Fibroblast of lung (primary cell): ENCODE measurements at places on chromosomes 1 and 21.

DNA sequence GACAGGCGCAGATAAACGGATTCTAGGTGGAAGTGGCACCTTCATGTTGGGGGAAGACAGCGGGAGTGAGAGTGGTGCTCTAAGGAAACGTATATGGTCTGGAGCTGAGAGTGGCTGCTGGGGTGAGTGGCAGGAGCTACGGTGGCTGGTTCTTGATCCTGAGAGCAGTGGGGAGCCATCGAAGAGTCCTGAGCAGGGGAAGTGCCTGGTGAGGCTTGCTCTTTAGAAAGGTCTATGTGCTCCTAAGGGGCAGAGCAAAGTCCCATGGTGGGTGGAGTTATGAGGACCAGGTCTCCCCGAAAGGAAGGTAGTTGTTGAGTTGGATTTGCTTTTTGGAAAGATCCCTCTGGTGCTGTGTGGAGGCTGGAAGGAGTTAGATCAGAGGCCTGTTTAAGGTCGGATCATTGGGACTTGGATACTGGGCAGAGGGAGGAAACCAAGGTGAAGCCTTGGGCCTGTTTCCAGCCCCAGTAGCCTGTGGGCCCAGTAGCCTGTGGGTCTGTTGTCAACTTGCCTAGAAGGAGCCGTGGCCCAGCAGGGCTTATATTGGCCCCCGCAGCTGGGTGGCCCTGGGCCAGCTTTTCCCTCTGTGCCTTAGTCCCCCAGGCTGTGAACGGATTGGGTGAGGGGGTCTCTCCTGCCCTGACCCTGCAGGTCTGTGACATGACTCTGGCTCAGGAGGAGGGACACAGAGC, 33.0 kb downstream of the ACOT11 start:
- H3K27ac ChIP-seq: no peak overlapping the region
- no peaks in the 10 kb centered on the region for H3K4me1 ChIP-seq
- no peak overlapping the region for H3K4me3 ChIP-seq
- H3K36me3 ChIP-seq: no peaks in the 10 kb centered on the region

DNA sequence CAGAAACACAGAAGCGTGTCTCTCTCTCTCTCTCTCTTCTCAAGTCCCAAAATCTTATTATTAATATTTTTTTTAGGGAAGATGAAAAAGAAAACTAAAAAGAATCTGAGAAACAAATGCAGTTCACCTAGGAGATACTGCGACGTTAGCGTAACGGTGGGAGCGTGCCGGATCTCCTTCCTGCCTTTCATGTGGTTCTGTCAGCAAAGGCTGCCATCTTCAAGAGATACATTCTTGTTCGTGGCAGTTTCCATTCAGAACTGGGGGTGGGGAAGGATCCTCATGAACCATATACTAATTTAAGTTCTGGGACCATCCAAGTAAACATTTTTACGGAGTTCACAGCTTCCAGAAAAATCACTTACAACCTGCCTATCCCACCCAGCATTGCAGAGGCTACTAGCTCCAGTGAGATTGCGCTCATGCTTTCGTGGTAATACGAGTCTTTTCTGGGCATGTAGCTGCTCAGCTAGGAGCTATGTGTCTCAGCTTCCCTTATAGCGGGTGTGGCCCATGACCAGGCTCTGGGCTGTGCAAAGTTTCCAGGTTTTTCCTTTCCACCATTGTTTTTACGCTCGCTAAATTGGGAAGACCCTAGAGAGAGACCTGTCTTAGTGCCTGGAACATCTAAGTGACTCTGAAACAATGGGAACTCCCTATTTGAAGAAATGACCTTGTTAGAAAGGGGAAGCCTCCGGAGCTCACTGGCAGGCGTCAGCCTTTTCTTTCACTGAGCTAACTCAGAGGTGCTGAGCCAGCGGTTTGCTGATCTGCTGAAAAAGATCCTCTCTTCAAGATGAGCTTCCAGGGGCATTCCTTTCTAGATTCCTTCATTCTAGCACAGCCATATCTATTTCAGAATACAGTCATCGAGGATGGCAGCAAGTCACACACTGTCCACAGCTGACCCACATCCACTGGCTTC, 17.3 kb downstream of the SLAMF1 start:
- H3K27ac ChIP-seq: no peak overlapping the region
- no peak for DNase-seq
- H3K4me1 ChIP-seq: no peaks in the 10 kb centered on the region

- no peaks in the 10 kb centered on the region for H3K27me3 ChIP-seq
- no peaks in the 10 kb centered on the region for H3K36me3 ChIP-seq
- no peak for DNase-seq
- H3K27ac ChIP-seq: no peak overlapping the region
Measured at GRCh38 chr1:224535641-224536040, 80.5 kb upstream of the CNIH3 start.

DNA sequence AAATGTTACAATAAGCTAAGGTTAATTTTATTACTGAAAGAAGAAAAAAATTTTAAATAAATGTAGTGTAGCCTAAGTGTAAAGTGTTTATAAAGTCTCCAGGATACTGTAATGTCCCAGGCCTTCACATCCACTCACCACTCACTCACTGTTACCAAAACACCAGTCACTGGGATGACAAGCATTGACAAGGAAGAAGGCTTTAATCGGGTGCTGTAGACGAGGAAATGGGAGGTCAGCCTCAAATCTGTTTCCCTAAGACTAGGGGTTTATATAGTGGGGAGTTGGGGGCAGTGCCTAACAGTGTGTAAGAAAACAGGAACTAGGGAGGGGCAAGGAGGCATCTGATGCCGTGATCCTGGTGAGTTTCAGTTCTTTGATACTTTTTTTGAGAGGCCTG, 69.4 kb downstream of the CHRM3 start:
- no peak overlapping the region for H3K27ac ChIP-seq
- no peaks in the 10 kb centered on the region for H3K36me3 ChIP-seq
- no peak overlapping the region for H3K4me3 ChIP-seq
- no peaks in the 10 kb centered on the region for H3K4me1 ChIP-seq
- DNase-seq: no peak

DNA sequence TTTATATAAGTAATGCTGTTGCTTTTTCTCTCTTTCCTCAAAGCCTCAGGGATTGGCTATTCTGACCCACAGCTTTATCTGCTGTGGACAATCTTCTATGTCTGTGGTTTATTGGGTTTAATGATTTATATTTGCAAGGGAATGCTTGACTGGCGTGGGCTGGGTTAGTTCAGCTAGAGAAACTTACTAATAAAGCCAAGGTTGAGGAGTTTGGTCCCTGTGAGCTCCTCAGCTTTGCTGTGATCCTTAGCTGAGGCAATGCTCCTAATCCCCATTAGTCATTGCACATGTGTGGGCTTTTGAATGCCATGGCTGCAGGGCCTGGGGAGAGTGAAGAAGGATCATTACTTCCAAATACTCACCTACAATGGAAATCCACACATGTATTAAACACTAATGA, 179.3 kb downstream of the ZNF326 start:
- no peak overlapping the region for H3K4me3 ChIP-seq
- no peak for DNase-seq
- no peak overlapping the region for H3K27ac ChIP-seq
- no peaks in the 10 kb centered on the region for H3K36me3 ChIP-seq
- no peaks in the 10 kb centered on the region for H3K27me3 ChIP-seq

GRCh38 chr1:222995236-222995580, 147.8 kb downstream of the TLR5 start:
- no peak for DNase-seq
- no peak overlapping the region for H3K4me3 ChIP-seq
- H3K27ac ChIP-seq: no peak overlapping the region
- no peaks in the 10 kb centered on the region for H3K27me3 ChIP-seq
- no peaks in the 10 kb centered on the region for H3K36me3 ChIP-seq

DNA sequence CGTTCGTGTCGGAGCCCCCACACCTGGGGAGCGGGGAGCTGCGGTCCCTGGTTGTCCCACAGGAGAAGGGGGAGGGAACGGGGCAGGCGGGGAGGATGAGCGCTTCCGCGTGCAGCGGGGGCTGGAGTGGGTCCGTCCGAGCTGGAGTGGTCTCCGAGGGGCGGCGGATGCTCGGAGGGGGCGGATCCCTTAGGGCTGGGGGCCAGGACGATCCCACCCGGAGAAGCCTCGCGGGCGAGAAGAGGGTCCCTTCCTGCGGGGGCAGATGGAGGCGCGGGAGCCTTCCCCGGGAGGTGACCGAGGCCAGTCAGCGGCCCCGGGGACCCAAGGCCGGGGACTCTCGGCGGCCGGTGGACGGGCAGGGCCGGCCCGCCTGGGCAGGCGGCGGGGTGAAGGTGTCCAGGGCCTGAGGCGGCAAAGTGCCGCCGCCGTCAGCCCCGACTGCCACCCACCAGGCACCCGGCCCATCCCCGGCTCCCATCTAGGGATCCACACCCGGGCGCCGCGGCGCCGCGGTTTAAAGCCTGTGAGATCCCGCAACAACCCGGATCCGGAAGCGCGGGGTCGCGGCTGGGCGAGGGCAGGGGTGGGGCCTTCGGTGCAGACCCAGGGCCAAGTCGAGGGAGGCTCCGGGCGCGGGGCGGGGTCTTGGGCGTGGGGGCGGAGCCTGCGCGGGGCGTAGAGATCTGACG, 5.3 kb upstream of the CCDC27 start:
- H3K4me1 ChIP-seq: peaks cover 4% of the 10 kb centered on the region
- no peak overlapping the region for H3K27ac ChIP-seq
- peak overlapping the region; percentile 54 for H3K4me3 ChIP-seq
- H3K27me3 ChIP-seq: no peaks in the 10 kb centered on the region
- peaks cover 3% of the 10 kb centered on the region for H3K36me3 ChIP-seq
- peak; percentile 69 for DNase-seq

GRCh38 chr1:30816211-30817076, 58.9 kb upstream of the LAPTM5 start:
- no peaks in the 10 kb centered on the region for H3K36me3 ChIP-seq
- H3K4me1 ChIP-seq: peaks cover 12% of the 10 kb centered on the region
- no peak overlapping the region for H3K27ac ChIP-seq
- H3K4me3 ChIP-seq: no peak overlapping the region
- H3K27me3 ChIP-seq: peaks cover 2% of the 10 kb centered on the region

DNA sequence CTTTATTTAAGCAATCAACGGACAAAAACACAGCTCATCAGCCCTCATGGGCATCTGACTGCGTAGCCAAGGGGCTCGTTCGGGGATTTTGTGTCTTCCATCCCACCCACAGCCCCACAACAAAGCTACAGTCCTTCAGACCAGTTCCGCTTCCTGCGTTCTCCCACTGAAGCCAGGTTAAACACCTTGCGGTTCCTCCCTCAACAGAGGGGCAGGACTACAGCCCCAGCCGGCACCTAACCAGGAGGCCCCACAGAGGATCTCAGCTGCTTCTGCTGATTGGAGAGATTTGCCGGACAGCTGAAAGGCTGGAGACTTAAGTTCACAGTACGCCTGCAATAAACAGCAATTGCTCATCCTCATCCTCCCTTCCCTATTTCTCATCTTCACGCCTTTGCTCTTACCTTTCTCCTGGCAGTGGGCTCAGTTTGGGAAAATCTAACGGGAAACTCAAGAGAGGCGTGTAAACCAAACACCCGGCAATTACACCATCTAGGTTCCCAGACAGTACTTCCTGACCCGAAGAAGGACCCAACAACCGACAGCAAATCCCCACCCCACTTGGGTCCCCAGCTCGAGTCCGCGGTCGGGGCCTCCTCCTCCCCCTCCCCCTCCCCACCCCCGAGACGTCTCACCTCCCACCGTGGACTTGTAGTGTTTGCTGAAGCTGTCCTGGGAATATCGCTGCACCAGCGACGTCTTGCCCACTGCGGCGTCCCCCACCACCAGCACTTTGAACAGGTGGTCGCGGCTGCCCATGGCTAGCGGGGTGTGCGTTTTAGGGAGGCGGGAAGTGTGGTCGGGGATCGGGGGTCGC, 876 bp downstream of the RAB29 start:
- peak overlapping the region; percentile 77 for H3K4me3 ChIP-seq

DNA sequence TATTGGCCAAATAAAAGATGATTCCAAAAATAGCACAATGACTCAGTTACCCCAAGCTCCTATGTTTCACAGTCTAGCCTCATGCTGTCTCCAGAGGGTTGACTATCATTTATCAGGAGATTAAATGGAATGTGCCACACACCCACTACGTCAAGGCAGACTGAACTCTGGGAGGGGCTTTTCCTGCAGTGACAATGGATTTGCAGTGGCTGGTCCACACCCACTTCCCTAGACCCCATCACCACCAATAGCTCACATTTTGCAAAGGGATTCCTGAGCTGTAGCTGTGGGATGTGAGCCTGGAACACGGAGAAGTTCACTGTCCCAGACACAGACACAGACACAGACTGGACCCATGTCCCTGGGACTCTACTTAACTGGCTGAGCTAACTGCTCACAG, 77.1 kb downstream of the HLCS start:
- no peaks in the 10 kb centered on the region for H3K27me3 ChIP-seq
- peak; percentile 84 for DNase-seq
- H3K27ac ChIP-seq: no peak overlapping the region
- H3K4me1 ChIP-seq: no peaks in the 10 kb centered on the region

- no peak overlapping the region for H3K27ac ChIP-seq
- no peak for DNase-seq
- H3K27me3 ChIP-seq: no peaks in the 10 kb centered on the region
- no peak overlapping the region for H3K4me3 ChIP-seq
- no peaks in the 10 kb centered on the region for H3K36me3 ChIP-seq
Measured at GRCh38 chr1:228226141-228226874, 18.5 kb downstream of the OBSCN start.

DNA sequence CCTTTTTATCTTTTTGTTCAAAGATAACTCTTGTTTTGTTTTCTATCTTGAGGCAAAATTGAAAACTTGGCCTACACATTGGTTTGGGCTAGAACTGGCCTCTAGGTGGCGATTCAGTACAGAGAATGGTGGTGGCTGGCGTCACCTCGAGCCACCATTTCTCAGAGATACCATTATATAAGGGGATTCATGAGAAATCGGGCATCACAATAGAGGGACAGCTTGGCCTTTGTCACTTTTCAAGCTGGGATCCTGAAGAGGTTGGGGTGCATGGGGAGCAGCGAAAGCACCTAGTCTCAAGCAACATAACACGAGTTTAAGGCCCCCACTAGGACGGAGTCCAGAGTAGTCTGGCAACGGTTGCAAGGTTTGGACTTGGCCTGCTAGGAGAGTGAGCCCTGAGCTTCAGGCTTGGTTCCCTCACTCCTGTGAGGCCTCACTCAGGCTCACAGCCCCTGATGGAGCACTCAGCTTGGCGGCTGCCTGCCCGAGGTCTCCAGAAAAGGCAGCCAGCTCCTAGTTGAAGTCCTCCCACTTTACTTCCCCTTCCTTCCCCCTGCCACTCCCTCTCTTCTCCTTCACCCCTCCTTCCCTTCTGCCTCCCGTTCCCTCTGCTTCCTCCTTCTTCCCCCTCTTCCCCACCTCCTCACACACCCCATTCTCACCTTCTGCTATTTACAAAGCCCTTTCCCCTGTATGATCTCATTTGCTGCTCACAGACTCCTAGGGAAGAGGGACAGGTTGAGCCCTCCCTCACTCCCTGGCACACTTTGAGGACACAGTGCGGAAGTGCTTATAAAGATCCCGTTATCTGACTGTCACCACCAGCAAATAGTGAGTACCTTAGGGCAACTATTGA, 67.8 kb downstream of the LRIG2 start:
- H3K27ac ChIP-seq: peak overlapping the region; percentile 32
- H3K4me1 ChIP-seq: peaks cover 7% of the 10 kb centered on the region
- no peaks in the 10 kb centered on the region for H3K27me3 ChIP-seq
- H3K36me3 ChIP-seq: no peaks in the 10 kb centered on the region
